ENCODE measurements at places on chromosomes 11 and 22. TPM values are rescaled to one million over a fixed set of nuclear protein-coding genes. Genes with fewer than 3 reads are reported as not detected.

- no peak for DNase-seq
These were observed 34.0 kb upstream of the A4GALT start for GRCh38 chr22:42754658-42755057.

DNA sequence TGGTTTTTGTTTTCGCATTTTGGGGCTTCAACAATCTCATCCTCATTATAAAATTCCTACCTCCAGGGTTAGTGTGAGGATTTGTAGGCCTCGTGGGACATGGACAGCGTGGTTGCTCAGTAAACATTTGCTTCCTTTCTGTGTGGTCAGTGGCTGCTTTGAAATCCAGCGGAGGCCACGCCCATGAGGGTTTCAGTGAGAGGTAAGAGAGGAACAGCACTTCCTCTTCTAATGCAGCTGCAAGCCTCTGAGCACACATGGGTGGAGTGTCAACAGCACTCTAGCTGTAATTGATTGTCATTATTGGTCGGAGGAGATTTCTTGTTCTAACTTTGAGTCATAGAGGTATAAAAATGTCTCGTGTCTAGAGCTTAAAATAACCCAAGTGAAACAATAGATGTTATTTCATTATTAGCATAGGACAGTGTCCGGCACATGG is 6.0 kb upstream of the ARHGAP42 start:
- no peak for DNase-seq

- no peak for DNase-seq
These were observed 6.5 kb upstream of the USP28 start for GRCh38 chr11:113881856-113882255.

NAV2 gene
- total RNA-seq = 2.1 TPM

SERHL2 gene
- total RNA-seq = 0.69 TPM

All from naive thymus-derived CD8-positive, alpha-beta T cell (primary cell).